ENCODE measurements at places on chromosomes 16 and 17.

DNA sequence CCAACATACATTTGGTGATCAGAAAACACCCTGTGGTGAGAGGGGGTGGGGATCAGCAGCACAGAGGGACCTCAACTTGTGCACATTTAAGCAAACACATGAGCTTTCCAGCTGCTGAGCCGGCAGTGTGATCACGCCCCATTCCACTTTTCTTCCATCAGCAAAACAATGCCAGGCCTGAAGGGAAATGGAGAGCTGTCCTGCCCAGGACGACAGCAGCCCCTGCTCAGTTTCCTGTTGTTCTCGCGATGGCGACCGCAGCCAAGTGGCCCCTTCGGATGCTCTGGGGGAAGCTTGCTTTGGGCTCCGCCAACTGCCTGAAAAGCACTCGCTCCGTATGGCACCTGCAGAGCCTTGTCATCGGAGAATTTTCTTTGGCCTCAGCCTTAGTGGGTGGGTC is 272.3 kb downstream of the FOXL1 start:
- DNase-seq: no peak

DNA sequence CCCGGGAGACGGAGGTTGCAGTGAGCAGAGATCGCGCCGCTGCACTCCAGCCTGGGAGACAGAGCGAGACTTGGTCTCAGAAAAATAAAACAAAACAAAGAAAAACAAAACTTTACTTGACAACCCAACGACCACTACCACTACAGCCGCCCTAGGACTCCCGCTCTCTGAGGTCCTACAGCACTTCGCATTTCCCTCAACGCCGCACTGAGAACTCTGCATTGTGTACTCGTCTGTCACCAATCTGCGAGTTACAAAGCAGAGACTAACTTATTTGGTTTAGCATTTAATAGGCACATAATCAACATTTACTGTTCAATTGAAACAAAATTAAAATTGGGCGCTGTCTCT is 479 bp upstream of the ZNF207 start:
- DNase-seq: no peak

- no peak for DNase-seq
Observed at GRCh38 chr17:64546716-64547115, 39.9 kb downstream of the CEP95 start.

GRCh38 chr17:74677558-74678466 is 34.9 kb downstream of the CD300LF start:
- DNase-seq: no peak

GRCh38 chr16:87636050-87636684 is 33.9 kb downstream of the JPH3 start:
- no peak for DNase-seq

DNA sequence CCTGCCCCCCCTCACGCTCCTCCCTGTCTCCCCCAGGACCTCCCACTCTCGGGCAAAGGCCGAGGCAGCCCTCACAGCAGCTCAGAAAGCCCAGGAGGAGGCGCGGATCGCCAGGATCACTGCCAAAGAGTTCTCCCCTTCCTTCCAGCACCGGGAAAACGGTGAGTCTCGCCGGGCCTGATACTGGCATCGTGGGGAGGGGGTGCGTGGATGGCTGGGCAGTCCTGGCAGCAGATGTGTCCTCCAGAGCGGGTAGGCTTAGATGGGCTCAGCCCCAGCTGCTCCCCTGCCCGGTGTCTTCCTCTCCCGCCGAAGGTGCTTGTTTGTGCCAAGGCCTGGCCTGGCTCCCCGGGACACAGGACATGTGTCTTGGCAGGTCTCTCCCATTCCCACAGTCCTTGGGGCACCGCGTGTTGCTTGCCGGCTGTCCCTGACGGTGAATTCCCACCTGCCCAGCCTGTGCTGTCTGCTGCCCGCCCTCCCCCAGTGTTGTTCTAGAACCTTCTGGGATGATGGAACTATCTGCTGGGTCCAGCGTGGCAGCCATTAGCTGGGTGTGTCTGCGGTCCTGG is 81.6 kb downstream of the KLHDC4 start:
- DNase-seq: no peak

DNA sequence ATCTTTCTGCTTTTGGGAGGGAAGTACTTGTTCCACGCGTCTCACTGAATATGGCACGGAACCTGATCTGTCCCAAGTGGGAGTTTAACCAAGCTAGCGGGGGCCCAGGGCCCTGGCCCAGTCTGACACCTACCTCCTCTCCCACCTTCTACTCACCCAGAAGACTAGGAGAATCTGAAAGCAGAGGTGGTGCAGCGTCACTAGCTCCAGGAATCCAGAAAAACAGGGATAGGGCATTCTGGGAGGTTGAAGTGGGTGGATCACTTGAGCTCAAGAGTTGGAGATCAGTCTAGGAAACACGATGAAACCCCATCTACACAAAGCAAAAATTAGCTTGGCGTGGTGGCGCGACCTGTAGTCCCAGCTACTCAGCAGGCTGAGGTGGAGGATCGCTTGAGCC is 163.5 kb upstream of the ZNF267 start:
- no peak for DNase-seq

- no peak for DNase-seq
Observed at GRCh38 chr17:62140376-62140775, 75.3 kb upstream of the MED13 start.

- DNase-seq: no peak
Observed at GRCh38 chr16:30027588-30028437, 3.3 kb downstream of the TLCD3B start.

DNA sequence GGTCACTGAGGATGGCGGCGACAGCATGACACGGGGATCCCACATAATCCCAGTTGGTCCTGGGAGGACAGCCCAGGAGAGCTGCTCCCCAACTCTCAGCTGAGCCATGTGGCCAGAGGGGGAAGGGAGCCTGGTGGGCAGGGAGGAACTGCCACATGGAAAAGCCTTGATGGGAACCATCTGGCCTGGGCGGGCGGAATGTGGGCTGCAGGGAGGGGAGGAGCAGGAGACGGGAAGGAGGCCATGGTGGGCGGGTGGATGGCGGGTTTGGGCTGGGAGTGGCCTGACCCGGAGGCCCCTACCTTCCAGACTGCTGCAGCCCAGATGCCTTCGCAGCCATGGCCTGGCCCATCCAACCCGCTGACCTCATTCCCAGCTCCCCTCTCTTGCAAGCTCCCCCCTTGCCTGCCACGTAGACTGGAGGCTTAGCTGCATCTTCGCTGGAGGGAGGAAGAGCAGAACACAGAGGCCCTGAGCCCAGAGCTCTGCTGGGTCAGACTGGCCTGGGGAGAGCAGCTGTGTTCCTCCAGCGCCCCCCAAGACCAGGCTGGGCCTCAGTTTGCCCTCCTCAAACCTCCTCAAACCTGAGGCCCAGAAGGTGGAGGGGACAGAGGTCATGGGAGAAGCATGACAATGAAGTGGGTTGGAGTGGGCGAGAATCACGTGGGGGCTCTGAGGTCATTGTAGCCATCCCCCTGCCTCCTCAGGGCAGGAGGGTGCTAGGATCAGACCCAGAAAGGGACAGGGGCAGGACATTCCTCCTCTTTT is 8.2 kb upstream of the COL1A1 start:
- DNase-seq: no peak

- DNase-seq: no peak
Observed at GRCh38 chr16:72924927-72925630, 122.8 kb downstream of the ZFHX3 start.

GRCh38 chr17:75442168-75443103 is 14.0 kb upstream of the TMEM94 start:
- no peak for DNase-seq

GRCh38 chr17:69654981-69655855 is 240.7 kb downstream of the MAP2K6 start:
- no peak for DNase-seq

DNA sequence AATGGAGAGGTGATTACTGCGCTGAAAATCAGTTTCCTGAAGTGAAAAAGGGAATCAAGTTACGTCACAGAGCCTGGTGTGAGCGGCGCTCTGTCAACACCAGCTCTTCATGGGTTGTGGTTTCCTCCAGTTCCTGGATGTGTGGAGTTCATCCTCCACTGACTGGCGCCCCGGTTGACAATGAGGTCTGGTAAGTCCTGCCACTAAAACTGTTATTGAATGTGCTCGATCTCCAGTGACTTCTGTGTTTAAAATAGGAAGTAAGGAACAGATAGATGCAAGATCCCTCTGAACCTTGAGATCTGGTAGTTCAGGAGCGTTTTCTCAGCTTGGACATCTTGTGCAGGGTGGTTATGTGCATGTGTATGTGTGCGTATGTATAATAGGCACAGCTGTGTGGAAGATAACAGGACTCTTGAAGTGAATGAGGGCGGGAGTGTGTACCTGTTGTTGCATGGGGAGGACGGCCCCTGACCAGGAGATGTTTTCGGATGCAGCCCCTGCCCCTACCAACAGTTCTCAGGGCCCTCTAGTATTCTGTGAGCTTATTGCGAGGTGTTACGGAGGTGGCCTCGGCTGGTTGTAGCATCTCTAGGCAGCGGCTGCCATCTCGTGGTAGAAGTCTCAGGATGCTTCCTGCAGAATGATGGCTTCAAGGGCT is 22.0 kb upstream of the GOT2 start:
- no peak for DNase-seq

DNA sequence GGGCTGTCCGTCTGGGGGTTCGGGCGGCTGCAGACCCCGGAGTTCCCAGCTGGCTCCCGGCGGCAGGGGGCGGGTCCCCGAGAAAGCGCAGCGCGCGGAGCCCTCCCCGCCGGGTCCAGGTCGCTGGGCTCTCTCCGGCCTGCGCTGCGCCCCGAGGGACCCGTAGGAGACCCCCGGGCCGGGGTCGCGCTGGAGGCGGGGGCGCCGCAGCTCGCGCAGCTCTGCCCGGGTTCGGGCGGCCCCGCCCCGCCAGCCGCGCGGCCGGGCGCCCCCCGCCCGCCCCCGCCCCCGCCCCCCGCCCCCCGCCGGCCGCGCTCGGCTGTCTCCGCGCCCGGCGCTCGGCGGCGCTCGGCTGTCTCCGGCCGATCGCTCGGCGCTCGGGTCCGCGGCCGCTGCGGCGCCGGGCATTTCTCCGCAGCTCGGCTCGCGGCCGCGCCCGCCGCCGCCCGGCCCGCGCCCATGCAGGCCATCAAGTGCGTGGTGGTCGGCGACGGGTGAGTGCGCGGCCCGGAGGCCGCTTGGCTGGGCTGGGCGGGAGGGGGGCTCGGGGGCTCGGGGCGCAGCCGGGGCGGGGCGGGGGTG is at the start of gene RAC3:
RAC3 (plus strand) TSS at position 376 of the 582 bp plus-strand sequence; CDS start at position 460, 84 bp downstream.
- DNase-seq: no peak

DNA sequence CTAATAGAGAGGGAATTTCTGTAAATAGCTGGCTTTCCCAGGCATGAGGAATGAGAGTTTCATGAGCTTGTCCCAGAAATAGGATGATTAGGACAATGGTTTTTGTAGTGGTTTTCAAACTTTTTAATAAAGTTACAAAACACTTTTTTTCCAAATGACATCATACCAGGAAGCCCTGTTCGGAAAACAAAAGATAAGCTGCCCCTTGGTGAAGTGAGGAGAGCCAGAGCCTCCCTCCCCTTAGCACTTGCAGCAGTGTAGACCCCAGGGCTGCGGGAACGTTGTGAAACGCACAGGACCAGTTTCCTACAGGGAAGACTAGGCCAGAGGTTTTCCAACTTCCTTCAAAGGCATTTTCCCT is 7.6 kb downstream of the FBRS start:
- DNase-seq: no peak

DNA sequence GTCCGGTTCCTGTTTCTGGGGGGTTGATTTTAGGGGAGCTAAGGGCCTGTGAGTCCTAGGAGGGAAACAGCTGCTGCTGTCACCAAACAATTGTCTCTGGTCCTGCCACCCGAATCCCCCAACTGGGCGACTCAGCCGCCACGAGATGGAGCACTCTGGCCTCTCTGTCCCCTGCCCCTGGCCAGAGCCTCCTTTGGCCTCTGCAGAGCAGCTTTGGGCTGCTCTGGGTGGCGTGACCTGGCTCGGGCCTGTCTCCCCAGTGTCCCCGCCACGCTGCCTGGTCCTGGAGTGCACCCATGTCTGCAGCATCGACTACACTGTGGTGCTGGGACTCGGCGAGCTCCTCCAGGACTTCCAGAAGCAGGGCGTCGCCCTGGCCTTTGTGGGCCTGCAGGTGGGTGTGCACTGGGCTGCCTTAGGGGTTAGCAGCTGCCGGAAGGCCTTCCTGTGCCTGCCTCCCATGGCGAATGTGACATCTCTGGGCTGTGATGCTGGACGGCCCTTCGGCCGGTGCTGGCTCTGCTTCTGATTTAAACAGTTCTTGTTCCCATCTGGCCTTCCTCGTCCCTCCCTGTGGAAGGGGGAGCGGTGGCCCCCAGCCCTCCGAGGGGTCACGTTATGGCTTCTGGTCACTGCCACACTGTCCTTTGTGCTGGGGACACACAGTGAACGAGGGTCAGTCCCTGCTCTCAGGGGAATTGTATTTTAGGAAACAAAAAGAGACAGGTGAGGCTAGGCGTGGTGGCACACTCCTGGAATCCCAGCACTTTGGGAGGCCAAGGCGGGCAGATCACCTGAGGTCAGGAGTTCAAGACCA is 11.6 kb upstream of the RNF213 start:
- DNase-seq: no peak

- no peak for DNase-seq
Observed at GRCh38 chr16:80894091-80894490, 89.7 kb upstream of the CDYL2 start.

- no peak for DNase-seq
Observed at GRCh38 chr16:68749432-68749831, 12.3 kb downstream of the CDH1 start.

GRCh38 chr16:18984435-18985005 is 786 bp downstream of the TMC7 start:
- no peak for DNase-seq

DNA sequence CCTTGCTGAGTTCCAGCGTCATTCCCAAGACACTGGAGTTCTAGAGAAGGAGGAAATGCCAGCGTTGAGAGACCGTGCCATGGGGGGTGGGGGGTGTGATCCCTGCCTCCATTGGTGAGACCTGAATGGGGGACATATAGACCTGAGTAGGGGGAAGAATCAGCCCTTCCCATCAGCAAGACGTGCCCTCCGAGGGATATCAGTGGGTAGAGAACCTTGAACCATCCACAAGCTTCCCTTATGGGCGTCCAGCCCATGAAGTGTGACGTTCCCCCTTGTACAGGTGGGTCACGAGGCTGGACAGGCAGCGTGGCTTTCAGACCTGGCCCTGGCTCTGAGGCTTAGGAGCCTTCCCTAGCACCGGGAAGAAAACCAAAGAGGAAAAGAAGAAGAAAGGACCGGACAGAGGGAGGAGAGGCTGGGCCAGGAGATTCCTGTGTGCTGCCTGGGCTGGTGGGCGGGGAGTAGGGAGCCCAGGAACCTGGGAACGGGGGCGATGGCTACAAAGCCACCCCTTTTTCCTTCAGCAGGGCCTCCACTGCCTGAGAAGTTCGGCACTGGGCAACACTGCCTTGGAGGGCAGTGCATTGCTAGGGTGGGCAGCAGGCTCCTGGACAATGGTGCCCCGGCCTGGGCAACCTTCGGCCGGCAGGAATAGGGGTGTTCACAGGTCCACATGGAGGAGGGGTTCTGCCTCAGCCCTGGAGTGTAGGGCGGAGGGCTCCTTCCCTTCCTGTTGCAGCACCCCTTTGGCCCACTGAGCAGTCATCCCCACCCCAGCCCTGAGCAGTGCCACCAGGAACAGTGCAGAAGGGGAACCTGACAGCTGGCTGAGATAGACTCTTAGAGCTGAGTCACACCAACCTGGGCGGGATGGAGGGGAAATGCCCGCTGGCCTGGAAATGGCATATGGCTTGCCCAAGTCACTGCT is 7.2 kb downstream of the RAB11FIP4 start:
- DNase-seq: no peak

GRCh38 chr16:58027161-58027915 is 1.8 kb downstream of the MMP15 start:
- DNase-seq: no peak

- no peak for DNase-seq
Observed at GRCh38 chr16:65415460-65415859, 293.6 kb upstream of the CDH11 start.

GRCh38 chr16:47562366-47562765 is 101.2 kb downstream of the PHKB start:
- DNase-seq: no peak

Data from cortex of kidney (tissue), 1 donor.